Forelimb muscle (tissue), 1 donor: ENCODE measurements at places on chromosomes 16 and 17. TPM values are rescaled to one million over a fixed set of nuclear protein-coding genes. Genes with fewer than 3 reads are reported as not detected.

TEKT3 gene
- polyA plus RNA-seq, result 1.2 TPM

MYBBP1A gene
- 28.3 TPM for polyA plus RNA-seq

SPATA22 gene
- 0.46 TPM for polyA plus RNA-seq

HOXB5 gene
- 0.81 TPM for polyA plus RNA-seq

DUS2 gene
- polyA plus RNA-seq, result 10.1 TPM

PLCG2 gene
- polyA plus RNA-seq, result 6.7 TPM

NKD1 gene
- 9.0 TPM for polyA plus RNA-seq

SLC25A11 gene
- 53.8 TPM for polyA plus RNA-seq

ATP1B2 gene
- 33.9 TPM for polyA plus RNA-seq

ATP2A1 gene
- 688 TPM for polyA plus RNA-seq

CCNF gene
- 6.2 TPM for polyA plus RNA-seq

LRRC46 gene
- polyA plus RNA-seq, result 0.81 TPM
